ENCODE measurements at places on chromosomes 1 and 21.

DNA sequence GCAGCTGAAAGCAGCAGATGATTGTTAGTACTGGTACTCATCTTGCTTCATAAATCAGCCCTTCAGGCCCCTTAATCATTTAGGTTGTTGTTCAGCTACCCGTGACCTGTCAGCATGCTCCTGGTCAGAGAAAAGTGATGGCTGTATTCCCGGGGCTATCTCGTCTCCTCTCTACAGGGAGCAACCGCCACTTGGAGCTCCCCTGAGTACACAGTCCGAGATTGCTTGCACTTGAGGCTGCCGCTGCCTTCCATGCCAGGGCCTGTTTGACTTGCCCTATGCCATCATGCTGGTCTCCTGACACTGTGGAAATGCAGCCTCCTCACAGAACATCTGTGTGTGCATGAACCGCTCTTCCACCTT, 97.5 kb downstream of the SPATA46 start:
- no peak for DNase-seq

DNA sequence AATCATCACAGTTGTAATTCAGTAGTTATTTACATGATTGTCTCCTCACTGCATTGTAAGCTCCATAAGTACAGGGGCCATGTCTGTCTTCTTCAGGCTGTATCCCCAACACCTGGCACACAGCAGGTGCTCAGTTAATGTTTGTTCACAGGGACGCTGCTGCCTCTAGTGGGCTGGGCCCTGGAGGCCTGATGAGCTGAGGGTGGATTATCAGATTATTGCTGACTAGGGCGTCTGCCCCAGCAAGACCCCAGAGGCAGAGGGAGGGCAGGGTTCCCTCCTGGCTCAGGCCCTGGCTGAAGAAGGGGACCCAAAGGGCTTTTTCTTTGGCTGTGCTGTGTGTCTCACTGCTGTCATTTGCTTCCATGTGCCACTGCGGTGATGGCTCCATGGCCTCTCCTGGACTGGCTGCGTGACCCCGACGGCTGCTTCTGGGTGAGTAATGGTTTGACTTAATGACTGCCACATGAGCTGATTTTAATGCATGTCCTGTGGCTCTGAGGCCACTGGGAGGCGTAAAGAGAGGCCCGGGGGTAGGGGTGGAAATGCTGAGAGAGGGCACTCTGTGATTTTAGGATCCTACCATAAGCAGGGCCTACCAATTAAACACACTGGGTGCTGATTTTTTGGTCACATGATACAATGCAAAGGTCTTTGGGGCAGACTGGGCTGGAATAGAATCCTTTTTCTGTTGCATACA, 20.8 kb upstream of the EPB41 start:
- DNase-seq, result peak; percentile 44

GRCh38 chr1:117363571-117364048, 3.6 kb upstream of the MAN1A2 start:
- DNase-seq, result no peak

- no peak for DNase-seq
Measured at GRCh38 chr1:208040821-208041297, 129.9 kb upstream of the CD34 start.

DNA sequence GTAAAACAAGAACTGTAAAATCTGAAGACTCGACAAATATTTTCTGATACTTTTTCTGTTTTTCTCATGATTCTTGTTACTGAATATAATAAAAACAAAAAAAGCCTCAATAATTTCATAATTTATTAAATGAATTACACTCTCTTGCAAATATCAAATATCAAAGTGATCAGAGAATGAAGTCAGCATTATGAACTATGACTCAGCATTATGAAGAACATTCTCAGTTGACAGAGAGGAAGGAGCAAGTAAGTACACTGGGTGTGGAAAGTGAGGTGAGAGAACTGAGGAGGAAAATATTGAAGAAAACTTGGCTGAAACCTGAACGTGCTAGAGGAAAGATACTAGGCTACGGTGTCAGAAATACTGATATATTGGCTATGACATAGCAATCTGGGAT, 529.5 kb downstream of the KCNT2 start:
- no peak for DNase-seq

GRCh38 chr1:48790397-48790796, 13.7 kb upstream of the BEND5 start:
- no peak for DNase-seq

DNA sequence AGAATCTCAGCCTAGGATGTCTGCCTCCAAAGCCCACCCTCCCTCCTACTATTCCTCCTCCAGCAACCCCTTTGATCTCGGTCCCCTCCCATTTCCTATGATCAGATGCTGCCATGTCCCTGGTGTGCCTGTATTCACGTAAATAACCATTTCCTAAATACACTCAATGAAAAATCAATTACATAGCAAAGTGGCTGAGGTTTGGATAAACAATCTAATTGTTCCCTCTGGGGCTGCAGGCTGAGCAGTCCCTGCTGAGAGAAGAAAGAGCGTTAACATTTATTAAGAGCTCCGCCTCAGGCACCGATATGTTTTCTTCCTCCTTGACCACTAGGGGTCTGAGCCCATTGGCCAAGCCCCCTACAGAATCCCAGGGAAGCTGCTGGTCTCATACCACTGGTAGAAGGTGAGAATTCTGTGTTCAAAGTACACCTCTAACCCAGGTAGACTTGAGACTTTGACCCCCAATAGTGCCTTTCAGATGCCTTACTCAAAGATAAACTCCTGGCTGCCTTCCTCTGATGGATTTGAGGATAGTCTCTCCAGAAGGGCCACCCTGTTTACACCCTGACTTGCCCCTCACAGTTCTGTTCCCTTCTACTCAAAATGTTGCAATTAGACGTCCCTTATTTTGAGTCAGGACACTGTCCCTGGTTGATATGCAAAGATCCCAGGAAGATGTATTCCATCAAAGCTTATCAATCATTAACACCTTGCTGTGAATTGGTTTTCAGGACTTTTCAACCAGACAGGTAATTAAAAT, 33.9 kb upstream of the CAMK1G start:
- no peak for DNase-seq

- no peak for DNase-seq
Measured at GRCh38 chr1:29811247-29811646, 574.9 kb downstream of the PTPRU start.

Data from activated naive CD4-positive, alpha-beta T cell treated with anti-CD3 and anti-CD28 coated beads, Interleukin-2, amount 10 ng/mL, durations not matched to agents 7 days and 5 days (primary cell).